NCI-H2081 treated with DMSO at 0.1 percent for 48 hours (cell line): ENCODE measurements at places on chromosomes 12 and 14.

DNA sequence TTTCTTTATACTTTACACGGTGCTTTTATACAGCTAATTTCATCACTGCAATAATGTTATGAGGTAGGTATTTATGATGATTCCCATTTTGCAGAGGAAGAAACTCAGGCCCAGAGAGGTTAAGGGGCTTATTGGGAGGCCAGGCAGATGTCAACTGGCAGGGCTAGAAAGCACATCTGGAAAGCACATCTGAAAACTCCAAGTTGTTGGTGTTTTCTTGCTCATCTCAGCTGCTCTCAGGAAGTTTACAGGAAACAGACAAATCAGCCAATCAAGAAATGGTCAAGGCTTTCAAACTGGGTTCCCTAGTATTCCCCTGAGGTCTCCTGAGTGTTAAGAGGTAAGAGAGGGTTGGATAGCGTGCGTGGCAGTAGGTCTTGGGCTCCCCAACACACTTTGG is 124.1 kb upstream of the MED13L start:
- DNase-seq, result no peak

DNA sequence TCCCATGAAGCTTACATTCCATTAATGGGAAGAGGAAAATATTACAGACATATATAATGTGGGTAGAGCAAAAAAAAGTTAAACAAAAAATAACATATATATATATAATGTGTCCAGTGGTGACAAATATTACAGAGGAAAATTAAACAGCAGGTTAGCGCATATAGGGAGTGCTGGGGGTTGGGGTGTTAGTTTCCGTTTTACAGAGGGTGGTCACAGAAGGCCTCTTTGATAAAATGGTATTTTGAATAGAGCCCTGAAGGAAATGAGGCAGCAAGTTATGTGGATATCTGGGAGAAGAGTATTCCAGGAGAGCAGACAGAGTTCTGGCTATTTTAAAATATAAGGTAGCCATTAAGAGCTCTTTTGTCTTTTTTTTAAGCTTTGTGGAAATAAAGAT is 73.2 kb downstream of the DCAF5 start:
- DNase-seq, result no peak

DNA sequence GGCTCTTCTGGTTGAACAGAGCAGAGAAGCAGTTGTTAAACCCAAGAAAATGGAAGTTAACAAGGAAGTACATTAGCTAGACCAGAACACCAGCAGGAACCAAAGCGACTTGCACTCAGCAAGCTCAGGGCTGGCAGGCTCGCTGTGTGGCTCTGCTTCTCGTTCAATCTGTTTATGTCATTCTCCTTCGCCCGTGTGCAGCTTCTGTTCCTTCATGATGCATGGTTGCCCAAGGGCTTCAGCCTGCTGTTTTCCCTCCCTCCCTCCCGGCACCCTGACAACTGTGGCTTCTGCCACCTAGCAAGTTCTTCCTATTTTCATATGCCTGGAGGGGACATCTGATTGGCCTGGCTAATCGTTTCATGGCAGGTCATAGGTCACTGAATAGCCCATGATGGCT is 25.3 kb downstream of the PIGH start:
- DNase-seq, result no peak

DNA sequence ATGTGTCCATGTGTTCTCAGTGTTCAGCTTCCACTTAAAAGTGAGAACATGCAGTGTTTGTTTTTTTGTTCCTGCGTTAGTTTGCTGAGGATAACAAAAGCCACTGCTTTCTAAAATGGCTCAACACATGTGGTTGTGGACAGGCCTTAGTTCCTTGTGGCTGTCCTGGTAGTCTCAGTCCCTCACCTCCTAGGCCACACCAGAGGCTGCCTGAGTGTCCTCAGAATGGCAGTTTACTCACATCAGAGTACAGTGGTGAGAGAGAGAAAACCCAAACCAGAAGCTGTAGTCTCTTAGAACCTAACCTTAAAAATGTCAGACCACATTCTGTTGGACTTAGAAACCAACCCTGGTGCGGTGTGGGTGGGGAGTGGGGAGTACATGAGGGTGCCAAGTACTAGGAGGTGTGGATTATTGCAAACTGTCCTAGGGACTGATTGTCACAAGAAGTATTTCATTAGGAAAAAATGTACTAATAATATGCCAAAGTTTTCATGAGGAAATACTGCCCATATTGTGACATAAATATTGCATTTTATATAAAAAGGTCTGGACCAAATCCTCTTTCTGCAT is 30.4 kb downstream of the NPAS3 start:
- DNase-seq, result no peak

- no peak for DNase-seq
These were observed 124.0 kb upstream of the NCOR2 start for GRCh38 chr12:124691429-124691828.

DNA sequence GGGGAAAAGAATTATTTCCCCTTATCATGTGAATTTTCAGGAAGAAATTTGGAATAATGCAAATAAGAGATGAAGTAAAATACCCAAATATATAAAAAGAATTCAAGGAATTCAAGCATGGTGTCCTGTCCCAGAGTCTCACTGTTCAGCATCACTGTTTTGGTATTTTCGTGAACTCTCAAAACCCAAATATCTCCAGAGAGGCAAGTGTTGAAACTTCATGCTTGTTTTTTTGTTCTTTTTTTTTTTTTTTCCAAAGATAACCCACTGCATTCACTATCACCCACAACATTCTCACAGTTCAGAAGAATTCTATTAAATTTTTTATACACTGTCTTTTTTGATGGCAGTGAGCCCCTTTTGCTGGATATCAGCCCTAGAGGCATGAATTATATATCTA is 354.9 kb downstream of the DIO2 start:
- no peak for DNase-seq

DNA sequence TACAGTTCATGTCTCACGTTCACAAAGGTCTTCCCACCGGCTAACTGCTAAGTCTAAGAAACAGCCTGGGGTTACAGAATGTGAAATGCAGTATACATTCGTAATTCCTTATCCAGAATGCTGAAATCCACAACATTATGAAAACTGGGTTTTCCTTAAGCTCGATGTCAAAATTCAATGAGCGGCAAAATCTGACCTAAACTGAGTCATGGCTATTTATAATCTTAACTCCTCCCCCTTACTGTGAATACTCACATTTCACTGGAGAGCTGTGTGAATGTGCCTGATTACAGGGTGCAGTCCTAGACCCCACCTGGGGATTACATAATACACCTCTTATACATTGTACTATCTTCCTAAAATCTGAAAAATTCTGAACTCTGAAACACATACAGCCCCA is 35.3 kb downstream of the STX2 start:
- DNase-seq, result no peak

DNA sequence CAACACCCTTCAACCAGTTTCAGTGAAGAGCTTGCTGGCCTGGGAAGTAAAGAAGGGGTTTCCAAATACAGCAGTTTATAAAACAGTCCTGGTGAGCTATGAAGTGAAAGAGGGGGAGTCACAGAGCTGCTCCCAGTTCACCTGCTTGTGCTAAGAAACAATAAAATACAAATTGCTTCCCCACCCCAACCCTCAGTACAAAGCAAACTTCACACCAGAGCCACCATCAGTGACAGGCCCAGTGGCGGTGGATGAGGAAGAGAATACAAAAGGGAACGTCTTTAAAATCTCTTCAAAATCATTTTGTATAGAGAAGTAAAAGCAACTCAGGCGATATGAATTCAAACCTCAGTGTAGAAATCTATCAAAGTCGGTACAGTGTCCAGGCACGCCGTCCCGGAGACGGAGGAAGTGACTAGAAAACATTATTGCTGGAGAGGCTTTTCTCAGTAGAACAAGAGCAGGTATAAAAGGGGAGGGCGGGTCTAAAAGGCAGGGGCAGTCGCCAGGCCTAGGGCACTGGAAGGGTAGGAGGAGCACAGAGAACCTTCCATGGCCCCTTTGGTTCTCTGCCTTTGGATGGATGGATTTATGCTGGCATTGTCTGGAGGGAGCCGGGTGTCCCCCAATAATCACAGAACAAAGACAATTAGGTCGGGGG is 10.5 kb upstream of the RPLP0 start:
- no peak for DNase-seq

- no peak for DNase-seq
These were observed 56.1 kb upstream of the DYRK2 start for GRCh38 chr12:67592228-67593011.

DNA sequence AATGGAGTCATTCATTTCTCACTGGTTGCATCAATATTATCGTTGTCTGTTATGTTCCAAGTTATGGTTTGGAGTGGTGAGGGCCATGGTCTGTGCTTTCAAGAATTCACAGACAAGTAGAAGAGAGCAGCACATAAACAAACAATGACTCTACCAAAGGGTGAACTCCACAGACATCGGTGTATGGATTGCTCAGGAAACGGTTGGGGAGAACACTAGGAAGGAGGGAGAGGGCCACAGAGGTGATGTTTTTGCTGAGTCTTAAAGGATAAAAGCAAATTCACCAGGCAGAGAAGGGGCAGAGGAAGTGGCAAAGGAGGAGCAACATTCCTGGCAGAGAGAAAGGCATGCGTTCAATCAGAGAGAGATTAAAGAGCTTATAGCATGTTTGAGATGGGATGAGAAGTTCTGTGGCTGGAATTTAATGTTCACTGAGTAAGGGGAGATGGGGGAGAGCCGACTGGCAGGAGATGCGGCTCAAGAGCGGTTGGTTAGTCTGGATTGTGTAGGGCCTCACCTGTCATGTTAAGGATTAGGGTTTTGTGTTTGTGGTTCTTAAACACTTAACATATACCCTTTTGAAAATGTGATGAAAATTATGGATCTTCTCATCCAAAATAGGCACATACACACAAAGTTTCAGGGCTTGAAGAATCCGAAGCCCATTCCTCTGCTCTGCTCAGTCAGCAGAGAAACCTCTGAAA is 42.3 kb upstream of the FRMD6 start:
- no peak for DNase-seq

GRCh38 chr12:62297321-62297720 is 37.1 kb downstream of the USP15 start:
- no peak for DNase-seq

DNA sequence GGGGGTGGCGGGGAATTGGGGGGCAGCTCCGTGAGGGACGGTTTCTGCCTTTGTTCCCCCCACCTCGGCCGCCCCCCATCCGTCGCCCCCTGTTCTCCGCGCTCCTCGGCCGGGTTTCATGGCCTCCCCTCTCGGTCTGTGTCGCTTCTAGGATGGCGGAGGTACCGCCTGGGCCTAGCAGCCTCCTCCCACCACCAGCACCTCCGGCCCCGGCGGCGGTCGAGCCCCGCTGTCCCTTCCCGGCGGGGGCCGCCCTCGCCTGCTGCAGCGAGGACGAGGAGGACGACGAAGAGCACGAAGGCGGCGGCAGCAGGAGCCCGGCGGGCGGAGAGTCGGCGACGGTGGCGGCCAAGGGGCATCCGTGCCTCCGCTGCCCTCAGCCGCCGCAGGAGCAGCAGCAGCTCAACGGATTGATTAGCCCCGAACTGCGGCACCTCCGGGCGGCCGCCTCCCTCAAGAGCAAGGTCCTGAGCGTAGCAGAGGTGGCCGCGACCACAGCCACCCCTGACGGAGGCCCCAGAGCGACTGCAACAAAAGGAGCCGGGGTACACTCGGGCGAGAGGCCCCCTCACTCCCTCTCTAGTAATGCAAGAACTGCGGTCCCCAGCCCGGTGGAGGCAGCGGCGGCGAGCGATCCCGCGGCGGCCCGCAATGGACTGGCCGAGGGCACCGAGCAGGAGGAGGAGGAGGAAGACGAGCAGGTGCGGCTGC is 575 bp downstream of the NAA30 start:
- no peak for DNase-seq

DNA sequence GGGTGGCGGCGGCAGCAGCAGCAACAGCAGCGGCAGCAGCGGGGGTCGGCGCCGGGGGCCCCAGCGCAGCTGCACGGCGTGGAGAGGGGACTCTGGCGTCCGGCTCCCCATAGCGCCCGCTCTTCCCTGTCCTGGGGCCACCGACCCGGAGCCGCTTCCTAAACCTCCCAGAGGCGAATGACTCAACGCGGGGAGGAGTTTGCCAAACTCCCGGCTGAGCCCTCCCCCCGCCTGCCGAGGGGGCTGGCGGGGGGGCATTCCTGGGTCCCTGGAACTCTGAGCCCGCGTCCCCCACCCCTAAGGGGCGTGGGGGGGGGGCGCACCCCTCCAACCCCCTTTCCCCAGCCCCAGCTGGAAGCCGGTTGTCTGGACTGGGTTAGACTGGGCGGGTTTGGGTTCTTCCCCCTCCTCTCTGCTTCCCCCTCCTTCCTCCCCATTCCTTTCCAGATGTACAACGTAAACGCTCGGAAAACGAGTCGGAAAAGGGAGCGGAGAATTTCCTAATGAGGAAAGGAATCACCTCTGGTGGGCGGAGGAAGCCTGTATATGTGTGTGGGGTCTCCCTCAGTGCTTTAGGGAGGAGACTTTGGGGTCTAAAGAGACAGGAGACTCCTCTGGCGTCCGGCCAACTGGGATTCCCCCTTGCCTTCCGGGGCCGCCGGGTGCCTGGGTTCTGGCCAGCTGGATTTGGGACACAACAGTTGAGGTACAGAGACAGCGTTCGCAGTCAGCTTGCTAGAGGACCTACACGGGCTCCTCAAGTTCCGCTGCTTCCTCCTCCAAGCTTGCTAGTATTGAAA is at the start of gene ITGA5:
TSS of gene ITGA5 (minus strand) at position 179 of the 800 bp plus-strand sequence. CDS start at position 111, 68 bp downstream.
- DNase-seq, result no peak

GRCh38 chr14:76298896-76299295 is 77.0 kb upstream of the ESRRB start:
- DNase-seq, result no peak

- no peak for DNase-seq
These were observed 2.4 kb upstream of the TNS2 start for GRCh38 chr12:53047221-53048032.

DNA sequence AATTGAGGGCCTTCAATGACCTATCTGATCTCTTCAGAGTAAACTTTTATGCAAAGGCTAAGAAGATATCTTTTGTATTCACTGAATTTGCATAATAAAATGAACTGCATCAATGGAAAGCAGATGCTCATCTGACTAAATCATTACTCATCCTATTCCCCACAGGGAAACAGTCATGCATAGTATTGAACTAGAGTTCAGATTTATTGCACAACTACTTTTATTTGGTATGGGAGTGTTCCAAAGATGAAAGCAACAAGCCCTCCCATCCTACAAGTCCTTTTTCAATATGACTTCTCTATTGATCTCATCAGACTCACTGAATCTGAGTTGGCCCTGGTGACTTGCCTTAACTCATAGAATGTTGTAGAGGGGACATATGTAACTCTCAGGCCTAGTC is 159.8 kb downstream of the KITLG start:
- DNase-seq, result no peak

- DNase-seq, result no peak
These were observed at the start of gene ERP27 for GRCh38 chr12:14938301-14938700. Gene ERP27, minus strand, starts transcription at chr12:14938537. Its CDS starts 29 bp downstream, at chr12:14938508.

- no peak for DNase-seq
These were observed 153.1 kb downstream of the ALG10B start for GRCh38 chr12:38469715-38470114.

- DNase-seq, result peak; percentile 33
These were observed 28.7 kb downstream of the NKX2-8 start for GRCh38 chr14:36553656-36554260.

- no peak for DNase-seq
These were observed 143.8 kb upstream of the DAAM1 start for GRCh38 chr14:59044707-59045106.
